ENCODE measurements at places on chromosomes 12 and 14.

- DNase-seq = no peak
Observed at GRCh38 chr12:46470975-46471374, 98.4 kb upstream of the SLC38A2 start.

DNA sequence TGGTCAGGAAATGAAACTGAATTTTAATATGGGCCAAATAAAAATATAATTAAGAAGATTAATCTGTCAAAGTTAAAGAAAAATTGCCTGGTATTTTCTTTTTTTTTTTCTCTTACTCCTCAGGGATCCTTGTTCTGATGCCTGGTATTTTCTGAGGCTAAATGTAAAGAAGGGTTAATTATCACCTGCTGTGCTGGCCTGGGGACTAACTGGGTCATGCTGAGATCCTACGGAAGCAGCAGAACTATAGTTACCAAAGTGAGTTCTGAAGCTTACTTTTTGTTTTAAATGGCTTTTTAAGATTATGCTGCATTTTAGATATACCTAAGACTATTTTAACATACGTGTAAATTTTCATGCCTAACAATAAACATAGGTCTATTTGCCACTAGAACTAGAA, 23.3 kb downstream of the ZC2HC1C start:
- no peak for DNase-seq

- DNase-seq = no peak
Observed at GRCh38 chr14:73467800-73468199, 9.5 kb upstream of the NUMB start.

DNA sequence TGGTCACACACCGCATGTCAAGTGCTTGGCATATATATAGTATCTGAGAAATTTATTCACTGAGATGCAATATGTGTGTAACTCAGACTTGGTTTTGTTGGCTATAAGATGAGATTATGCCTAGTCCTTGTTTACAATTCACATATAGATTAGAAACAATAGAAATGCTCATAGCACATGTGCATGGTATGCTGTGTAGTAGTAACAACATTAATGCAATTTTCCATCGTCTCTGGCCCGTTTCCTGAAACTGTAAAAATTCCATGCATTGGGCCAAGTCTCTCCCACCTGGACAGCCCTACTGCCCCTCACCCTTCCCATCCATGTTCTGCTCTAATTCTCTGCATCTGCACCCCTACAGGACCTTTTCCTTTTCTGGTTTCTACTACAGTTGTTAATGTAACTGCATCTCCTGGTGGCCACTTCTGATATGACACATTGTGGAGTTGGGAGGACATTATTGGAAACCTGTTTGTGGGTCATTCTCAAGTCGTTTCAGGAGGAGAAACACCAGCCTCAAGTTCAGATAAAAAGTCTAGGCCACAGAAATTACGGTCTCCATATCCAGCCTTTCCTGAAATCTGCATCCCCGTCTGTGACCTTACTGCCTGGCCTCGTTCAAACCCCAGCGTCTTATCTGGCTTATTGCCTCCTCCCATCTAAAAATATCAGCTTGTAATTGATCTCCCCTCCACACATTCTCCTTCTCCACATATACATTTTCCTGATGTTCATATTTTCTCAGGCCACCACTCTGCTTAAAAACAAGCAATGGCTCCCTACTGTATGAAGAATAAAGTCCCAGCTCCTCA, 37.5 kb downstream of the EMP1 start:
- DNase-seq = peak; percentile 16

- DNase-seq = peak; percentile 37
Observed at GRCh38 chr14:37172024-37172869, at the start of gene SLC25A21. SLC25A21 (minus strand) TSS chr14:37172606.

- DNase-seq = peak; percentile 87
Observed at GRCh38 chr12:10613349-10614055, at the start of gene MAGOHB. MAGOHB (minus strand) TSS chr12:10613609; CDS start chr12:10613532, 77 bp downstream.

DNA sequence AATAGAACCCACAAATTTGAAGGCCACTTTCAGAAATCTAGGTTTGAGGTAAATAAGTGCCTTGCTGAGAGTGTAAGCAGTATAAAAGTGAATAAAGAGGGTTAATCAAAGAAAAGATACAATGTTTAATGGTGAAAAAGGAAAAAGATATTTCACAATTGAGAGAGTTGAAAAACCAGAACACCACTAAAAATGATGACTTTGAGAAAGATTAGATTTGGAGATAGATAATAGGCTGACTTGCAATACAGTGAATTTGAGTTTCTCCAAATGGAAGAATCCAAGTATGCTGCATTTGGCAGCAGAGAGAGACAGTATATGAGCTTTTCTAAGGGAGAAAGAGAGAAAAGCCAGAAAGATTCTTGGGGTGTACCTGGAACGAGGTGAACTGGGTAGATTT, 2.2 kb downstream of the DENR start:
- no peak for DNase-seq

- DNase-seq = no peak
Observed at GRCh38 chr12:126507231-126507630, 1442.0 kb downstream of the AACS start.

DNA sequence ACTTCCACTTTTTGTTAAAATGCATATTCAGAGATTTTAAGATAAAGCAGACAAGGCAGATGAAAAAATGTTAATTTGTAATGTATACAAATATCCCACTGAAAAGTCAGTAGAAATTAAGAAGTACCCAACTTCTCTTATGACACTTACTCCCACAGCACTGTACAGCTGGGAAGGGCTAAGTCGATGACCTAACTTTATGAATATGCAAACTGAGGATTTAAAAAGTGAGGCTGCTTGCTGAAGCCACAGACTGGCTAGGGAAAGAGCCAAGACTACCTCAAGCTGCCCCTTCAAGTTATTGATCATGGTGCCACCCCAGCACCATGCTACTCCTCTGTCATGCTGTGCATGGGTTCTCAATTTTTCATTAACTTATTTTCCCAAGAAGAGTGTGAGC, 17.0 kb downstream of the PPM1H start:
- DNase-seq = no peak

- DNase-seq = no peak
Observed at GRCh38 chr14:99479160-99479905, 1.3 kb downstream of the SETD3 start.

GRCh38 chr12:123346946-123347345, 17.7 kb downstream of the SBNO1 start:
- DNase-seq = no peak

GRCh38 chr12:106134294-106134949, 4.3 kb downstream of the NUAK1 start:
- no peak for DNase-seq

GRCh38 chr12:124509300-124509675, 58.1 kb downstream of the NCOR2 start:
- DNase-seq = no peak

DNA sequence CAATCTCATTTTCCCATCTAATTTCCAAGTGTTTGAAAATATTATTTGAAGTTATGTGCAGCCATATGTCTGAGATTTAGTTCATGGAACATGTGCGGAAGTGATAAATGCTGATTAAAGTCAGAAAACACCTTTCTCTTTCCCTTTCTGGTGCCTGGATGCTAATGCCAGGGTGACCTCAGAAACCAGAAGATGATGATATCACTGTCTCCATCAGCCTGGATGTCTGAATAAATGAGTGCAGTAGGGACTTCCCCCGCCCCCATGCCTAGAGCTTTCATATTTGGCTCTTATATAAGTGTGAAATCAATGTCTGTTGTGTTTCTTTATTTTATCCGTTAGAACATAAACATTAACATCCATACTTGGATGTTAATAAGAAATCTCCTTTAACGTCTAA, 261.9 kb upstream of the LRIG3 start:
- no peak for DNase-seq

Measured in RCC 7860 (cell line).